NCI-H2107 (cell line): ENCODE measurements at places on chromosomes 2 and 18.

DNA sequence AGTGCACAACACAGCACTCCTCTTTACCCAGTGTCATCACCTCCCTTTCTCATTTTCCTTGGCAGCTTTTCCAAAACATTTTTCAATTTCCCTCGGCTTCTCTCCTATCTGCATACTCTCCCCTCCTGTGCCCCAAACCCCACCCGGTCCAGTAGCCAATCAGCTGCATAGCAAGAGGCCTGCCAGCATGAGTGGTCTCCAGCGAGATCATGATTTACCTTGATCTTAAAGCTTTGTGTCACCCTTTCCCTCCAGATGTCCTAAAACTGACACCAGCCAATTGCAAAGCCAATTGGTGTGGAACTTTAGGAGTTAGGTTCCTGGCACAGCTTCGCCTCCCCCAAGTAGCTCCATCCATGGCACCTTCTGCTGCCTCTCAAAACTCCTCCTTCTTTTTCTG lies 45.2 kb upstream of the SH3RF3 start:
- no peak for DNase-seq

DNA sequence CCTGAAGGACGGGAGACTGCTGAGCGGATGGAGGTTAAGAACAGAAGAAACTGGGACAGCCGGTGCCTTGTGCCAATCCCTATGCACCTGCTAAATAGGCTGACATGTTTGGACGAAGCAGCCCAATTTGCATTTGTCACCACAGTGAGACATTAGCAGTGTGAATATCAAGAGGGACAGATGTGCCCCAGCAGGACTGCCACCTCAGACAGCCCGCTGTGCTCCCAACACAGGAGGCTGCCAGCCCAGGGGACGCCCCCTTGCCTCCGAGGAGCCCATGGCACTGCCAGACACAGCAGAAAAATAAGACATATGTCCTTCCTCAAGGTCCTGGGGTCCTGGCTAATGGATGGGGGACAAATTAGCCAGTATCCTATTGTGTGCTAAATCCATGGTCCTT lies 306.7 kb upstream of the POU3F3 start:
- no peak for DNase-seq

- no peak for DNase-seq
Measured at GRCh38 chr2:2102866-2103653, 228.0 kb downstream of the MYT1L start.

GRCh38 chr2:101860157-101860556 lies 131.6 kb upstream of the IL1R2 start:
- DNase-seq: no peak

DNA sequence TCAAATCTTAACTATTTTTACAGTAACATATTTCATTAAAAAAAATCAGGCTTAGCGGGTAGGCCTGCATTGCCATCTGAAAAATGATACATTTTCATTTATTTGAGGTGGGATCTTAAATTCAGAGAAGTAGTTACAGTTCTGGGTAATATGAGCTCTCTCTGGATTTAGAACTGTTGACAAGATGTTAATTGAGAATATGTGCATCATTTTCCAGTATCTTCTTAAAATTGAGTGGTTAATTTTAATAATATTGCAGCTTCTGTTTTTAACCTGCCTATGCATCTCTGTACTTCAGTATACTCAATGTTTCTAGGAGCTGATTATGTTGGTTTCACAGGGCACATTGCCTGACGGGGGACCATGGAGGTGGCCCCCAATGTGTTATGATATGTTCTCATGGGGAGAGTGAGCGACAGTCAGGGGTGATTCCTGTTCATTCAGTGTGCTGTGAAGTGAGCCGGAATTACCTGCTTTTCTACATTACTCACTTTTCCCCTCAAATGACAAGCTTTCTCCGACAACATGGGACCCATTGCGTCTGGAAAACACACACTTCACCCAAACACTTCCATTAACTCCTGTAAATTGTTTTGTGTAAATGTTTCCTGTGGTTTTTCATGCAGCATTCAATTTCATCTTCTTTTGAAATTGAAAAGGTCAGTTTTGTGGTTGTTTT lies 406.2 kb downstream of the MTX2 start:
- peak; percentile 13 for DNase-seq

GRCh38 chr2:101399021-101399799 lies 11.9 kb upstream of the CREG2 start:
- DNase-seq: no peak

DNA sequence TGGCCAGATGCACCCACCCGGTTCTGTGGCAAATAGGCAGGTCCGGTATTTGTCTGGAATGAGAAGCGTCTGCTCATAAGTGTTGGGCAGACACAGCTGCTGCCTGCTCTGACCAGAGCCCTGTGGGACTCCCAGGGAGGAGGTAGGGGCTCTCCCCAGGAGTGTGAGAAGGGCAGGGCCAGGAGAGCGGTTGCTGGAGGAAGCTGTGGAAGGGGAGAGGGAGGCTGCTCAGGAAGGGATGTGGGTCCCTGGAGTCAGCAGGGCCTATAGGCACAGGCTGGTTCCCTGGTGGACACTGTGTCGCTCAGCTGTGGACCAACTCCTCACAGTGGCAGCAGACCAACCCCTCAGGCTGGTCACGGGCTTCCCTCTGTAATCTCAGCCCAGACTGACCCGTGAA lies 109.2 kb downstream of the DYSF start:
- no peak for DNase-seq
